CD4-positive, alpha-beta T cell treated with Interleukin-10 for 1 hour (primary cell): ENCODE measurements at places on chromosomes 1 and 21.
A peak's percentile ranks its signal among the peaks of the same experiment; 100 is the strongest.

DNA sequence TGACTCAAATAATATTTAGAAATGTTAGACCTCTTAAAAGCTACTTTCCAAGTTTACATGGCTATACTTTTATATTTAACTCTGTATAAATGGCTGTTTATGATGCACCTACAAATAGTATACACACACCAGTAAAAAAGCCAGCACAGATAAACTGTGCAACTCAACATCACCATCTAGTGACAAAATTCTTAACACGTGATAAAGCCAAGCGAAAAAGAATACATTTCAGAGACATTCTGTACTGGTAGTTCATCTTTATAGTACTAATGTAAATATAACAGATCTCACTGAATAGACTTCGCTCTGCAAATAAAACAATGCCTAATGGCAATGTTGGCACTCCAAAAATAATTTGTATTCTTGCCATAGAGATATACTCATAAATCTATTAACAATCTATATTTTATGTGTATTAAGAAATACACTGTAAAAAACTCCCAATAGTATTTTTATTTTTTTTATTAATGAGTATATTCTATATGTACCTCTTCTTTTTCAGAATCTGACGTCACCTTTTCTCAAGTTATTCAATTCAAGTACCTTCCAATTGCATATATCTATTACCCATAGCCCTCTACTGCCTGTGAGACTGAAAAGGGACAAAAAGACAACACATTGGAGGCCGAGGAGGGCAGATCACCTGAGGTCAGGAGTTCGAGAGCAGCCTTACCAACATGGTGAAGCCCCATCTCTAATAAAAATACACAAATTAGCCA, 100.2 kb downstream of the DPYD start:
- peak; percentile 21 for DNase-seq

GRCh38 chr1:17612831-17613230, 73.3 kb downstream of the ARHGEF10L start:
- DNase-seq: no peak

DNA sequence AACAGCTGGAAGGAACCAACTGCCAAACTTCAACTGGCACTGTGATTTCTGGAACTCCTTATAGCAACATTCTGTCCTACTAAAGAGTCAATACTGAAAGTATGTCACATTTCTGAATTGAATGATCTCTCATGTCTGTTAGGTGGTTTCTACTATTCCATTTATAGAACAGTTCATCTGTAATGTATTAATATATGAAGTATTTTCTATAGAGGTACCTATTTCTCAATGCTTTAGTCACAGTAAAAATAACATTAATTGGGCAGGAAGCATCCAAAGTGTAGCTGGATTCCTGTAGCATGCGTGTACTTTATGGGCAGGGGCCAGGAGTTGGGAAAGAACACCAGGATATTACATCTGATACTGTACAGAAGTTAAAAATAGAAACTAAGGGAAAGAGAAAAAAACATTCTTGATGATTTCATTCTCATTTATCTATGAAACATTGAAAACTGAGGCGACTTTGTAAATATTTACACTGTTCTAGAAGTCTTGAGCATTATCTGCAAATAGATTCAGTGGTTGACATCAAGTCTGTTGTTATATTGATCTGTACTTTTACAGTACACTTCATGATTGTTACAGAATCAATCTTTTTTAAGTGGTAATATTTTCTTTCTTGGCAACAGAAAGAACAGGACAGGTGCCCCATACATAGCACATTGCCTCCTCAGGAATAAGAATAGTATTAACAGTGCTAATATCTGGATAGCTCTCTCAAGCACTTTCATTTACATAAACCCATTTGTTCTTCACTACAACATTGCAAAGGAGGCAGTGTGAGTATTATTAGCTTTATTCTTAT, 6.2 kb upstream of the ZNF281 start:
- DNase-seq: no peak

GRCh38 chr21:16797966-16798365, 714.9 kb upstream of the CXADR start:
- no peak for DNase-seq

DNA sequence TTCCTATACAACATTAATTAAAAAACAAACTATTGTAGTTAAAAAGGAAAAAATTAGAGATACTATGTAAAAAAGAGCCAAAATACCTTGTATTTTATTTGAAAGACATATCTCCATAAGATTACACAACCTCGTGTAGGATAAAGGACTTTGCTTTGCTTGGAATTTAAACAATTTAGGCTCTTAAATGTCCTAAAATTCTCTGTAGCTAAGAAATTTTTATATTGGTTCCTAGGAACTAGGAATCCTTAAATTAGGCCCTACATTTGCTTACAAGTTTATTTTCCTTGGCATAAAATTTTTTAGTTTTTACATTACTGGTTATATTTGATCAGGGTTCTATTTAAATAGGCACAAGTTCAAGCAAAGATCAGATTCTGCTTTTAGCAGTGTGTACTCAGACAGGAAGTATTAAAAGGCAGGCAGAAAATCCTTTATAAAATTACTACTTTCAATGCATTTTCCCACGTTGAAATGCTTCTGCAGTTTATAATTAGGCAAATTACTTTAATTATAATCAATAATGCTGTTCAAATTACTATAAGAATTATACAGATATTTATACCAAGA, 3.4 kb upstream of the ANGPTL3 start:
- DNase-seq: no peak

DNA sequence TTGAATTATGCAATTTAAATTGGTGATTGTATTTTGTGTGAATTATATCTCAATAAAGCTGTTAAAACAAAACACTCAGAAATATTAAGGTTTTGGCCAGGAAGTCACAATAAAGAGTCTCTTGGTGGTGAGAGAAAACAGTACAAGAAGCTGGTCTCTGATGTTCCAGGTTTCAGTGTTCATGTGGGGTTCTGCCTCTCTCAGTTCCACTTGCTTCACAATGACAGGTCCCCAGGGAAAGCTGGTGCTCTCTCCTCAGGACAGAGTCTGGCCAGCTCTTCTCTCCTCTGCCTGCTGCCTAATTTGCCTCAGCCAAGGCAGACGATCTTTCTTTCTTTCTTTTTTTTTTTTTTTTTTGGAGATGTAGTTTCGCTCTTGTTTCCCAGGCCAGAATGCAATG, 342.9 kb upstream of the PLXNA2 start:
- DNase-seq: no peak

DNA sequence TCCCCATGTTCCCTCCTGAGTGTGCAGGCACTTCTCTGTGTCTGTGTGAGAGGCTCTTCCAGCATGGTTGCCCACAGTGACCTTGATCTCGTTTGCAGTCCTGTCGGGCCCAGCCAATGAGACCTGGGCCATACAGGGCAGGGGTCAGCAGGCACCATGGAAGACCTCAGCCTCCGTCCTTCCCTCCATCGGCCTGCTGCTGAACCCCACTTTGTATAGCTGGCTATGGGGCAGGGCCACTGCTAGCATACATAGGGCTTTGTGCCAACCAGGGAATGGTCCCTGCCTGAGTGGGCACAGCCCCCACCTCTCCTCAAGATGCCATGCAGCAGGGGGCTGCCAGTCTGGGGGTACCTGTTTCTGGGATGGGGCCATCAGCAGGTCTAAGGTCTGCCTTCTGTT, 3.8 kb downstream of the C1orf35 start:
- DNase-seq: no peak

GRCh38 chr1:2921970-2922686, 99.1 kb upstream of the ACTRT2 start:
- peak; percentile 24 for DNase-seq

- peak; percentile 41 for DNase-seq
These were observed 44.3 kb upstream of the GTF2B start for GRCh38 chr1:88935522-88936222.

- no peak for DNase-seq
These were observed 7.0 kb upstream of the C1orf146 start for GRCh38 chr1:92210701-92211100.

GRCh38 chr1:56095696-56096665, 483.4 kb downstream of the PLPP3 start:
- no peak for DNase-seq

- no peak for DNase-seq
These were observed 49.1 kb upstream of the LRRC3 start for GRCh38 chr21:44405948-44406872.

GRCh38 chr1:46735708-46736324, 16.9 kb upstream of the EFCAB14 start:
- peak; percentile 28 for DNase-seq

DNA sequence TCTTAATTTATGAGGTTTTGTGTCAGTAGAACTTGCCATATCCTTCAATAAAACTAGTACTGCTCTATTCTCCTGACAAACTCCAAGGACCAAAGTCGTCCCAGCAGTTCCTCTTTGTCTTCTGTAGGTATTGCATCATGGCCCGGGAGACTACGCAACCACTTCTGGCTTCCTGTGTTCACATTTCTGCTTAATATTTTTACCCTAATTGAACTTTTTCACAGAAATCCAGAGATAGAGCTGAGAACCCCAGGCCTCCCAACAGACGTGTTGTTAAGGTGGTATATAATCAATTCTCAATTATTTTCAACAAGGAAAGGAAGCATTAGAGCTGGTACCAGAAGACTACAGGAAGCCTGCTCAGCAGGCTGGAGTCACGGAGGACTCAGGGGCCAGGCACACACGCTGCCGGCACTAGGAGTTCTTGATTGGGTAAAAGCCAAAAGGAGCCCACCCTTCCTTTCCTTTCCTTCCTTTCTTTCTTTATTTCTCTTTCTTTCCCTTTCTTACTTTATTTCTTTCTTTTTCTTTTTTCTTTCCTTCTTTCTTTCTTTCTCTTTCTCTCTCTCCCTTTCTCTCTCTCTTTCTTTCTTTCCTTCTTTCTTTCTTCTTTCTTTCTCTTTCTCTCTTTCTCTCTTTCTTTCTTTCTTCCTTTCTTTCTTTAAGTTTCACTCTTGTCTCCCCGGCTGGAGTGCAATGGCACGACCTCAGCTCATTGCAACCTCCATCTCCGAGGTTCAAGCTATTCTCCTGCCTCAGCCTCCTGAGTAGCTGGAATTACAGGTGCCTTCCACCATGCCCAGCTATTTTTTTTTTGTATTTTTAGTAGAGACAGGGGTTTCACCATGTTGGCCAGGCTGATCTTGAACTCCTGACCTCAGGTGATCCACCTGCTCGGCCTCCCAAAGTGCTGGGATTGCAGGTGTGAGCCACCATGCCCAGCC, 173.7 kb downstream of the ZBTB18 start:
- DNase-seq: peak; percentile 10

DNA sequence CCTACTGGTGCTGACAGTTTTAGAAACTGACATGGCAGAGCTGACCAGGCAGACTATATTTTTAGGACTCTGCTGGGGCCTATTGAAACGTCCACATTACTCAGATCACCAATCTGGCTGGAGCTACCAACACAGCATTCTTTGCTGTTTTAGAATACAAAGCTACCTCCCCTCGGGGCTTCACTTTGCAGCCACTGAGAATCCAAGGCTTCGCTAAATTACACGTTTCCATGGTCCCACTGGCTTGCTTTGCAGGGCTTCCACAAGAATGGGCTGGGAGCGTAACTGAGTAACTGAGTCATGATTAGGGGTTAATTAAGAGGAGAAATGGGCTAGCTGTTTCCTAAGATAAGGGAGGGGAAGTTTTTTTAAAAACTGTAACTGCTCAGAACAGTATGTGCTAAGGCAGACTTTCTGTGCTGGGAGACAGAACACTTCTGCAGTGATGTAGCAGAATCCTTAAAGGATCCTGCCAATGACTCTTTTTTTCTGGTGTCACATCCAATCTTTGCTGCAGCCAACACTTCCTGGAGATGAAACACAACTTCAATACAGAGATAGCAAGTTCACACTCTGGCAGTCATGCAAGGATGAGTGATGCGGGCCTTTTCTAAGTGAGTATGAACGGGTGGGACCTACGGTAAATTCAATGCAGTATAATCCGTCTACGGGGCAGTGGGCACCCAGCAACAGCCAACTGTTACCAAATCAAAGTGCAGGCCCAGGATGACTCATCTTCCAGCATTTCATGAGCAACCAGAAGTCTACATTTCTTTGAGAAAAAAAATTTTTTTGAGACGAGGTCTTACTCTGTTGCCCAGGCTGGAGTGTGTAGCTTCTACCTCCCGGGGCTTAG, 21.5 kb downstream of the NDUFS5 start:
- no peak for DNase-seq

GRCh38 chr1:241816008-241816407, 32.0 kb upstream of the EXO1 start:
- no peak for DNase-seq

DNA sequence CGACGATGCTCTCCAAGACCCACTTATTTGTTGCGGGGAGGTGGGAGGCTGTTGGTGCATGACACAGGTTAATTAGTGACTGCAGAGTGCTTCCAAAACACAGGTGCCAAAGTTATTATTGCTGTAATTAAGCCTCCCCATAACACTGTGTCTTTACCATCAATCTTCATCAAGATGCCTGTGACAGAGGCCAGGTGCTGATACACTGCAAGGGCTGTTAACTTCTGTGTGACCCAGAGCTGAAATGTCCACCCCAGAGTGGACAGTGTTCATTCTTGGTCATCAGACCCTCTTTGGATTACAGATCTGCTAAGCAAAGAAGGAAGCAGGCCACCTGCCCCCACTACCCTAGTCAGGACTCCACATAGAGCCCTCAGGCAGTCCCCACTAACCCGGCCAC, 55.5 kb downstream of the CAPN8 start:
- DNase-seq: no peak

DNA sequence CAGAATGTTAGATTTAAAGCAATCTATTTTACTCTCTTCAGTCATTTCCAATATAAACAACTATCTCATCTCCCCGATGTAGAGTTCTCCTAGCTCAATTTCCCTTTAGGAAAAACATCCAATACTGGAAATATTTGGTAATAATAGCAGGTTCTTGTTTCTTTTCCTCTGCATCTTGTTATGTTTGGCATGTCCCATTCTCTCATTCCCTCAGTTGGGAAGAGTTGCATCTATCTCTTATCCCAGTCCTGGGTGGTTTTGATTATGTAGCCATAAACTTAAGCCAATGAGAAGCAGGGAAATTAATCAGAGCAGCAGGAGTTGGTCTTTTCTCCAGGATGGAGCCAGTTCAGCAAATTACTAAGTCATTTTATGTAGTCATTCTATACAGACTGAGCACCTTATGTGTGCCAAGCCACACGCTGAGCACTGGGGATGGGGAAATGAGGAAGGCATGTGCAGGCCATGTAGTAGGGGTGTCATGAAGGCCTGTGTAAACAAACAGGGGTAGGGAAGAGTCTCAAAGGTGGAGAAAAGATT, 418.2 kb upstream of the NFIA start:
- no peak for DNase-seq

DNA sequence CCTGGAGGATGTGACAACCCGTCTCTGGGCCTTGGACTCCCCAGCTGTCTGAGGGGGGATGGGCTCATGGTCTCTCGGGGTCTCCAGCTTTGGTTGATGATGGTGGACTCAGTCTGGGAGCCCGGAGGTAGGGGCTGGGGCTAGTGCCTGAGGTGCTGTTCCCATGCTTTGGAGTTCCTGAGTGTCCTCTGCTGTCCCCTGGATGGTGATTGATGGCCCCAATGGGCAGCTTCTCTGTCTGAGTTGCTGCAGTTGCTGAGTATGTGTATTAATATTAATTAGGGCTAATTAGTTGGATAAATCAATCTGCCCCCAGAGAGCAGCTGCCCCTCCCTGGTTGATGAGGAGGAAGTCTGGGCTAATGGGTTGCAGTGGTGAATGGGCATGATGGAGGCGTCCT, 30.6 kb downstream of the FAAH start:
- DNase-seq: no peak
